HT1080 (cell line): ENCODE measurements at places on chromosomes 7 and 10.

GRCh38 chr7:132739271-132739955 is 163.1 kb upstream of the PLXNA4 start:
- DNase-seq: peak; percentile 89

DNA sequence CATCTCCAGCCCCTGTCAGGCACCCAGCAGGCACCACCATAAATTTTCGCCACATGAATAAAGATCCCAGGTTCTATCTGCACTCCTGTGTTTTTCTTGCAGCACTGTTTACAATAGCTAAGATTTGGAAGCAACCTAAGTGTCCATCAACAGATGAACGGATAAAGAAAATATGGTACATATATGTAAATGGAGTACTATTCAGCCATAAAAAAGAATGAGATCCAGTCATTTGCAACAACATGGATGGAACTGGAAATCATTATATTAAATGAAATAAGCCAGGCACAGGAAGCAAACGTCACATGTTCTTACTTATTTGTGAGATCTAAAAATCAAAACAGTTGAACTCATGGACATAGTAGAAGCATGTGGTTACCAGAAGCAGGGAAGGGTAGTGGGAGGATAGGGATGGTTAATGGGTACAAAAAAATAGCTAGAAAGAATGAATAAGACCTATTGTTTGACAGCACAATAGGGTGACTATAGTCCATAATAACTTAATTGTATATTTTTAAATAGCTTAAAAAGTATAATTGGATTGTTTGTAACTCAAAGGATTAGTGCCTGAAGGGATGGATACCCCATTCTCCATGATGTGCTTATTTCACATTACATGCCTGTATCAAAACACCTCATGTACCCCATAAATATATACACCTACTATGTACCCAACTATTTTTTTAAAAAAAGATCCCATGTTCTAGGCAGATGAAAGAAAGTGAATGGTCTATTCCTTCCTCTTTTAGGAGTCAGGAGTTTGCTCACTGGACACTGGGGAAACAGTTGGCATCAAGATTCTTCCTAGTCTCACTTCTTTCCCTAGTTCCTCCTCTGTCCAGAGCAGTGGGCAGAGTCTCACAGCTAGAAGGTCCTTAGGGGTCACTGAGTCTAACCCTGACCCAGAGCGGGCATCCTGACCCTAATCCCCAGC is 1.0 kb upstream of the NPFFR1 start:
- no peak for DNase-seq

DNA sequence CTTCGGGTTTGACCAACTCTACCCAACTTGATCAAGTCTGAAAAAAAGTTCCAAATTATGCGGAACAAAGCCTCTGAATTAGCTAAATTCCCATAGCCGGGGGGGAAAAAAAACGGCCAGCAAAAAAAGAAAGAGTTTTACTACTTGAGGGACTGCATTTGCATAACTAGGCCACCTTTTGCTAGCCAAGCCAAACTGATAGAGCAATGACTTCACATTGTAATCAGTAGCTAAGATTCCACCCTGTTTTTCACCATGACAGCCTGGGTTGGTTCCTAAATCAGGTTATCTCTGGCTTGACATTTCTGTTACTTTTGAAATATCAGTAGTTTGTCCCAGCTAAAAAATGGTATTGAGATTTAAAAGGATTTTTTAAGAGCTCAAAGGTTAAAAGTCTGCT is 31.4 kb upstream of the CREB3L2 start:
- DNase-seq: no peak

- DNase-seq: no peak
Observed at GRCh38 chr10:127195041-127195506, 1.3 kb downstream of the INSYN2A start.

- DNase-seq: no peak
Observed at GRCh38 chr10:46287846-46288477, 1.2 kb downstream of the ANTXRL start.

- peak; percentile 31 for DNase-seq
Observed at GRCh38 chr7:34612661-34613060, 45.4 kb upstream of the NPSR1 start.

DNA sequence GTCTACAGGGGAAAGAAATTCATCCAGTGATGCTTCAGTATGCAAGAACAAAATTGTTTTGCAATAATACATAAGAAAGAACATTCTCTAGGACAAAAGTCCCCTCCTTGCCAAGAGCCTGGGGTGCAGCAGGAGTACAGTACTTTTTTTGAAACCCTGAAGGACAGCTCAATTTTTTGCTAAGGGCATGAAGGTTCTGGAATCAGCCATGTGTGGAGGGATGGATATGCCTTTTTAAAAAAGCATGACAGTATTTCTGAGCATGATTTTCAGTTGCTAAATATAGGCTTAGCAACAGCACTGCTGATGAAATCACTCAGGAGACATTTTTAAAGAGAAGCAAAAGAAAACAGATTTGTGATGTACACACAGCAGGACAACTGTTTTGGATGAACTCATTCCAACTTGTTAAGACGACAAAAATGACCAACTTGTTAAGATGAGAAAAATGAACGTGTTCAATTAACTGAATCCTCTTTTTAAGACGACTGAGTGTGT is 39.3 kb downstream of the HBP1 start:
- no peak for DNase-seq

GRCh38 chr7:24851786-24852185 is 94.5 kb upstream of the GSDME start:
- DNase-seq: peak; percentile 71

DNA sequence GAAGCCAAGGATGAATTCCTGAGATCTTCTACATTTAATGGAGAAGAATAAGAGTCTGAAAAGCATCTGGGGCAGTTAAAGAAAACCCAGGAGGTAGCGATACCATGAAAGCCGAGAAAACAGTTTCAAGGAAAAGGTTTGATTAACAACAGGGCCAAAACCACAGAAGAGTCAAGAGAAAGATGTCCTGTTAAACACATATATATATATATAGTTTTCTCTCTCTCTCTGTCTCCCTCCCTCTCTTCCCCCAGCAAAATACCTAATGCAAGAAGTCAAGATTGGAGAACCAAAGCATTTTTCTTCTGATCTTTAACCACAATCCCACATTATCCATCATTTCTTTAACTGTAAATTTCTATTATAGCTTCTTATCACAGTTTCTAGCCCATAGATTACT is 261.4 kb downstream of the SNX13 start:
- DNase-seq: no peak

DNA sequence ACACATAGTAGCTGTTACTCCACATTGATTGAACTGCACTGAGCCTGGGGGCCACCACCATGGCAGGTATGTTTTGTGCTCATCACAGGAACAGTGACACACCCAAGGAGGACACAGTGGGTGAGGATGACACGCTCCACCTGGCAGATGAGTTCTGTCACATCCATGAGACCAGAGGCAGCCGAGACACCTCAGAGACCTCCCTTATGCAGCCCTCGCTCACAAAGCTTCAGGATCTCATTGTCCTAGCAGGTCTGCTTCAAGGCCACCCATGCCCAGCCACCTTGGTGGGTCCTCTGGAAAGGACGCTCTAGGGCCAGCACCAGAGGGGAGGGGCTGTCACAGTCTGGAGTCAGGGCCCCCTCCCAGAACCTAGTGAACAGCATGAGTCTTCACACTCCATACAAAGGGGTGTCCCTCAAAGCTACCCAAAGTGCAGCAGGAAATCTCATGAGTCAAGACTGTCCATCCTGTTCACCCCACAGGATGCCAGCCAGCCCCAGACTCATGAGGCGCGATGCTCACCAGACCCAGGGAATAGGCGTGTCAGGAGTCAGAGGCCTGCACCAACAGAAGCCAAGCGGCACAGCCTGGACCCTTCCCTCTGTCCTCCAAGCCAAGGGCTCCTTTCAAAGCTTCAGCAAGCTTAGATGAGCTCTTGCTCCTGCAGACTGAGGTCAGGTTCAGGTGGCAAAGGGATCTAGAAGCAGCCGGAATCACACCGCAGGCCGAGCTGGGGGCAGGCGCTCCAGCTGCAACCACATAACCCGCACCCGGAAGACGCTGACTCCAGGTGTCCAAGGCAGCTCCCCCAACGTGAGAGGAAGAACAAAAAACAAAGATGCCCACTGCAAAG is 9.6 kb downstream of the FAM53B start:
- DNase-seq: peak; percentile 25

DNA sequence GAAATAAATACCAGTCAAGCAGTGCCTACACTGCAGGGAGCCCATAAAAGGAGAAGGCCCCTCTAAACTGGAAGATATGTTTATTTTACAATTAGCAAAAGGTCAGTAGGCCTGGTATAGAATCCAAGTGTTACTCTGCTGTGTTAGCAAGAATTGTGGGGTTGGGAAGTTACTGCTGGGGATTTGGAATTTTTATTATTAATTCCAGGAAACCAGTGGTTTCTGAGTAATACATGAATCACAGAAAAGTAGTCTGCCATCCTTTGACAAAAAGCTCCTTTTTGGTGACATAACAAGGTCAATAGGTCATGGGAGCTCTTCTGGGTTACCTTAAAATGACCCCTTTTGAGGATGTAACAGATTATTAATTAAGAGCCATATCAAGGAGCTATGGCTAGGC is 67.4 kb downstream of the ZNF92 start:
- peak; percentile 66 for DNase-seq

DNA sequence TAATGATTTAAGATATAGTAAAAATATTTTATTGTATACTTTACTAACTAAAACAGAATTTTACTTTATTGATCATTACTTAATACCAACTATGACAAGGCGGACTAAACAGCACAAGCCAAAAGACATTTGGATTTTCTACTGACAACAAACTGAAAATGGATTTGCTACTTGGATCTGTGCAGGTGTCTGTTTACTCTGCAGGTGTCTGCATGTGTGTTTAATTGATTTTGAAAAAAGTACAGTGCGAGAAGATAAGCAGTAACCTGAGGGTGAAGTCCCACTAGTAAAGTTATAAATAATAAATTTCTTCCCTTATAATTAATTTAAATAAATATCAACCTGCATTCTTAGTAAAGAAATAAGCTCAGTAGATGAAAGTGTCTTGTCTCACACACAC is 696.8 kb upstream of the MBL2 start:
- DNase-seq: no peak

GRCh38 chr7:134339475-134339874 is 22.7 kb upstream of the SLC35B4 start:
- no peak for DNase-seq

DNA sequence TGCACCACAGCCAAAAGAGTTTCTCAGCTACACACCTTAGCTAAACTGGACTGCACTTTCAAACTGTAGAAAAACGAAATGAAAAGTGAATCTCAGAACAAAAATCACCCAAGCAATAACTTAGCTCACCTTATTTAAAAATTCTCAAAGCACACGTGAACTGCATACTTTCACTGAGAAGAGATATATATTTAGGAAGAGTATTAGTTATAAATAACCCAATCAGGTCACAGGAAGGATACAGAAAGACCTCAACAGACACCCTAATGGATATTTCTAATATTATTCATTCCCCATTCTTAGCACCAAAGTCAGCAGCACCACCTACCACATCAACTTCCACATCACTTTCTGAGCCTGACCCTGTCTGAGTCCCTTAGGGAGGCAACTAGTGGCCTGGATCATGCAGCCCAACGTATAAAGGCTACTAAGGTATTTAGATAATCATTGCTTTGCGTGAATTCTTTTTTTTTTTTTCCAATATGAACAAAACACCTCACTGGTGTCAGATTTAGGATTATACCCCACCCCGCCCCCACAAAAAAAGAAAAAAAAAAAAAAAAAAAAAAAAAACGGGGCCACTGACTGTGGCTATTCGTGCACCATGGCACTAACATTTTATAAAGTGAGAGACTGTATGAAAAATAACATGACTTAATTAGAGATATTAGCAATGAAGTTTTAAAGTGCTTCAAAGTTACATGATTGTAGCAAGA is 2.6 kb downstream of the ABI1 start:
- DNase-seq: no peak

DNA sequence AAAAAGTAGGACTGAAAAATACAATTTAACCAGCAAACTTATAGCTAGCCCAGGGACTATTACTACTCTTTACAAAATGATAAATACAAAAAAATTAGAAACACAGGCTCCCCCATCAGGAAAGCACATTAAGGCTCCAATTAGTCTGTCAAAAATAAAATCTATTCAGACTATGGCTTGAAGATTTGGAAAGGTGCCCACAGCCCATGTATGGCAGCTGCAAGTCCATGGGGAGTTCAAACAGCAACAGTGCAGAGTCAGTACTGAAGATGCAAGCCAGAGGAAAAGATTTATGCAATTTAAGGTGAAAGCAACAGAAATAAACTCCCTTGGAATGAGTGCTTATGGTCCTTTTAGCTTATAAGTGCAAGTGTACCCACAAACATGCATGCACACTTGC is 29.7 kb downstream of the IMMP2L start:
- DNase-seq: no peak

- peak; percentile 20 for DNase-seq
Observed at GRCh38 chr10:77247031-77247990, 390.3 kb downstream of the KCNMA1 start.

DNA sequence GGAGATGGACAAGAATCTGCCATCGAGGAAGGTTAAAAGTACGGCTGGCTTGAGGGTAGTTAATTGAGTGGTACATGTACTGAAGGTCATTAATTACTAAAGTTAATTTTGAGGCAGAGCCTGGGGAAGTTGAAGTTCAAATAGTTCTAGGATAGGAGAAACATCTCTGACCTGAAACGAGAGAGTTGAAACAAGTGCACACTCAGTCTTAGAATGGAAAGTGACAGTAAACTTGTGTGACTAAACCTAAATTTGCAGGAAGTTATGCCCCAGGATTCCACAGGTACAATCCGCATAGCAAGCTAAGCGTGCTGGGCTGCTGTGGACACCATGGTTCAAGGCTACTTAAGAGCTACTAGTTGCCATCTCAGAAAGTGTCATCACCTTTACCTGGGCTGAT is 209.9 kb downstream of the CHCHD3 start:
- no peak for DNase-seq

DNA sequence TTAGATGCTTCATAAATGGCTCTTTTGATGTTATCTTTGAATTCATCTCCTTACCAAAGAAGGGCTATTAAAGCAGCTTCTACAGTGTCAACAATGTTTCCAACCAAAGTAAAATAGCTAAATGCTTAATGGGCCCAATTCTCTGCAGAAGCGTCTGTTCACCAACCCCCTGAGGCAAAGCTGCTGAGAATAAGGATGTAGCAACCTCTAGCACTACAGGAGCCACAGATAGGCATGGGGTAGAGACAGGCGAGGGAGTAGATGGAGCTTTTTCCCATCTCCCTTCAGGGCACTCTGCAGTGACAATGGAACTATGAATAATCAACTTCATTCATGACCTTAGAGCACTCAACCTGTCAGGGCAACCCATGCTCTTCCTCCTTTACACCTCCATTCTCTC is 134.1 kb downstream of the FZD1 start:
- DNase-seq: no peak

DNA sequence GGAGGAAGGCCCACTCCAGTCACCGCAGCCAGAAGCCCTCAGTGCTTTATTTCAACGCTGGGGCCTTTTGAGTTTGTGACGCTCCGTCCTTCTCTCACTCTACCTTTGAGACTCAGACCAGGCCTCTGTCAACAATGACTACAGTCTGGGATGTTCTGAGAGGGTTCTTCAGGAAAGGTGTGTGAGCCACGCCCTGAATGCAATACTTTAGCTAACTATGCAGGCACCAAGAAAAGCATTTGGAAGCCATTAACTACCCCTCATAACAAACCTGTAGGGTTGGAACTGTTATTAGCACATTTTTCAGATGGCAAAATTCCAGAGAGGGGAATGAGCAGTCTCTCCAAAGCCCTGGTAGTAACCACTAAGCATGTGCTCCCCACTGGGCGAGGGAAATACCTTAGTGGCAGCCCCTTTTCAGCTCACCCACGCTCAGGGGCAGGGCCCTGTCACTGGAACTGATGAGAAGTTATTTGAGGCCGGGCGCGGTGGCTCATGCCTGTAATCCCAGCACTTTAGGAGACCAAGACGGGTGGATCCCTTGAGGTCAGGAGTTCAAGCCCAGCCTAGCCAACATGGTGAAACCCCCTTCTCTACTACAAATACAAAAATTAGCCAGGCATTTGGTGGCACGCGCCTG is 5.7 kb upstream of the ARPC1B start:
- no peak for DNase-seq
